ENCODE measurements at places on chromosomes 5 and 9.

DNA sequence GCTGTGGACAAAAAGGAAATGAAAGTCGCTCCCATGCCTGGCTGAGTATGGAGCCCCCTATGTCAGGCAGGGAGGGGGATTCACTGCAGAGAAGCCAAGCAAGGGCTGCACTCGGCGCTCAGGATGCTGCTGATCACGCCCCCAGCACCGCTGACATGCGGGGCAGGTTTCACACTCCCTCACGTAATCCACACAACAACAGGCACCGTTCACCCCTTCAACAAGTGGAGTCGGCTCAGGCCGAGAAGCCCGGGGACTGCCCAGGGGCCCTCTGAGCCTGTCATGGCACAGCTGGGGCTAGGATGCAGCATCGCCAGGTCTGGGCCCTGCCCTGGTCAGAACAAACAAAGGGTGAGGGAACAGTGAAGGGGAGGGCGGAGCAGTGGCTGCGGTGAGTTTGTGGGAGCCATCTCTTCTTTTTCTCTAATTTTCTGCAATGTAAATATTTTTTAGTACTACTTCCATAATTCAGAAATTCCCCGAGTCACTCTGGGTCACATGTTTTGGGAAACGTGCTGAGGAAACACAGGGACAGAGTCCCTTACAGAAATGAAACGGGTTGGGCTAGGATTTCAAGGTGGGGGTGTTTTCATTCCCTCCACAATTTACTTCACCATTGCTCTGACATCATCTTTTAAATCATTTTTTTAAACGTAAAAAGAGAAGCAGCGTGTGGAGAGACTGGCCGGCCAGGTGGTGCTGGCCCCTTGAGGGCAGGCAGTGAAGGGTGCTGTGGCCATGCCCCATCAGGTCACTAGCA, 49.8 kb downstream of the PRRT1B start:
- DNase-seq: no peak

GRCh38 chr5:174448662-174449061, 275.7 kb upstream of the MSX2 start:
- DNase-seq: no peak

DNA sequence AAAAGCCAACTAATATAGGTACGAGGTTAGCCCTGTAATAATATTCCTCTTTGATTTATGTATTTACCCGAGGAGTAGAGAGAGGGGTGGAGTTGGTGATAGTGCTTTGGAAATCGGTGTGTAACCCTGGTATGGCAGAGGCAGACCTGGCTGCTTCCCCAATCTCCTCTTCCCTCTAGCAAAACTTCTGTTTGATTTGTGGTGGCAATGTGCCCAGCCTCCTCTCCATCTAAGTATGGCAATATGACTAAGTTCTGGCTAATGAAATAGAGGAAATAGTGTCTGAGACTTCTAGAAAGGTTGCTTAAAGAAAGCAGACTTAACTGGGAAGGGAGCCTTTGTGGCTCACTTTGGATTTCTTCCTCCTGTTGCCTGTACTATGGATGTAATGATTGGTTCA, 491.1 kb downstream of the ENC1 start:
- DNase-seq: no peak

DNA sequence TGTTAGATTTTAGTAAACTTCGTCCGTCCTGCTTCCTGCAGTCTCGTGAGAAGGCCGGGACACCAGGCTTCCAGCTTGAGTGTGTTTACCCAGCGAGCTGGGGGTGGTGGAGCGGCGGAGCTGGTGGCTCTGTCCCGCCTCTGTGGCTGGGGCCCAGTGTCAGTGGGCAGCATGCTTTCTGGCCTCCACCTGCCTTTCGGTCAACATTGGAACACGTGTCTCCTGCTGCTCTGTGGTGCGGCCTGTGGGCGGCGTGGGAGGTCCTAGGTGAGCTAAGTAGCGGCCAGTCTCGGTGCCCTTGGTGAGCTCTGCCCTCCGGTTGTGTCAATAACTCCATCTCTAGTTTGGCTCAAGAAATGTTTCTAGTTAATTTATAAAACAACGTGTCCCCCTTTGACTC, 125.9 kb downstream of the GADD45G start:
- no peak for DNase-seq

- peak; percentile 41 for DNase-seq
These were observed 94.0 kb downstream of the ACTL7B start for GRCh38 chr9:108761655-108762347.

DNA sequence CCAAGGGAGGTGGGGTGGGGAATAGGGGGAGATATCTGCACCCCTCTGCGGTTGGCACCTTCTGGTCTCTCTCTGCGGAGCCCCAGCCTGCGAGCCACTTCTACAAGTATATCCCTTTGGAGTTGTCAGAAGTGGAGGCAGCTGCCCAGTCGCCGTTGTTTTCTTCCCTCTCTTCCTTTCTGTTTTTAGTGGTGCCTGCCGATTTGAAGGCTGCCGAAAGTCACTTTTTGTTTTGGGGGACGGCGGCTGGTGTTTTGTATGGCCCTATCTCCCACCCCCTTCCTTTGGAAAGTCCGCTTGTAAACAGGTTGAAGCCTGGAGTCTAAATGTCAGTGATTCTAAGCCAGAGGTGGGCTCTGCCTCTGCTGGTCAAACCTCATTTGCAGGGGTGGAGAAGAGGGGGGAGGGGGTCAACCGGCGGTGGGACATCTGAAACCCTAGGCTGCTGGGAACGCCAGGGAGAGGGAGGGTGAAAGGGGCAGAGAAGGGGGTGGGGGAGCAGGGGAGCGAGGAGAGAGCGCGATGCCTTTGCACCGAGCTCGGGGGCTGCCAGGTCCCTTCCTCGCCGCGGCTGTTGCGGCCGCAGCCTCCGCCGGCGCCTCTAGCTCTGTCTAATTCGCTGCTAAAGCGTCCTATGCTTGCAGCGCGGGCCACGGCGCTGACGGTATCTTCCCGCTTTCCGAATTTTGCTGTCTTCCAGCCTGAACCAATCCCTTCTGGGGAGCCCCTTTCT, at the start of gene FGF10:
Gene FGF10, minus strand, starts transcription at position 331 of the 733 bp plus-strand sequence. CDS start 738 bp downstream, outside the sequence.
- DNase-seq: no peak

- no peak for DNase-seq
These were observed 562.6 kb downstream of the NR2F1-AS1 start for GRCh38 chr5:93018461-93018860.

DNA sequence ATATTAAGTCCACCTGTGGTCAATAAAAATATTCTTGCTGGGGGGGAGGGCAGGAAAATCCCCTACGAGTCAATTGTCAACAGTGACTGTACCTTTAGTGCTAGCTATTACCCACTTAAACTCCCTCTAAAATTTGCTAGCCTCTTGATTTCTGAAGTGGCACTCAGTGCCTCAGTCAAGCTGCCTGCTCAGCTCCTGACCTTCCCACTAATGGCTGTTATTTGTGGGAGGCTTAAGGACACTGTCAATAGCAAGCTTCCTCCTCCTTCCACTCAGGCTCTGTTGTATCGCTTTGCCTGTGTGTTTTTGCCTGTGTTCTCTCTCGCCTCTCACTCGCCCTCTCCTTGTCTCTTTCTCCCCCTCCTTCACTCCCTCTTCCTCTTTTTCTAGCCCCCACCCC, 140.8 kb downstream of the BNC2 start:
- DNase-seq: no peak

- DNase-seq: peak; percentile 67
These were observed 12.1 kb downstream of the TMEM245 start for GRCh38 chr9:109107402-109108240.

DNA sequence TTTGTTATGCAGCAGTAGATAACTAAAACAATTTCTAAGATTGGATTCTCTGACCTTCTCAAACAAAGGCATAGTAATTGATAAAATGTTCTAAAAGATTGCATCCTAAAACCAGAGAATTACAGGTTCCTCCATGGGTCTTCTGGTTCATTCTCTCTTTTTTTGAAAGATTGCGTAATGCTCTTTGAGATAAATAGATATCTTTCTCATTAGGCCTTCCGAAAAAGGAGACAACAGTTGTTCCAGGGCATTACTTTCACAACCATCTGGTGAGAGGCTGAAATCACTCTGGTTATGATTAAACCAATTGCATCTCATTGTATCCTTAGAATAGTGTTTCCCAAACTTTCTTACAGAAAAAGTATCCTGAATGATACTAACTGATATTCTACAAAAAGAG, 174.7 kb upstream of the NREP start:
- DNase-seq: no peak

GRCh38 chr5:88660264-88660946, 222.6 kb downstream of the MEF2C start:
- DNase-seq: no peak

DNA sequence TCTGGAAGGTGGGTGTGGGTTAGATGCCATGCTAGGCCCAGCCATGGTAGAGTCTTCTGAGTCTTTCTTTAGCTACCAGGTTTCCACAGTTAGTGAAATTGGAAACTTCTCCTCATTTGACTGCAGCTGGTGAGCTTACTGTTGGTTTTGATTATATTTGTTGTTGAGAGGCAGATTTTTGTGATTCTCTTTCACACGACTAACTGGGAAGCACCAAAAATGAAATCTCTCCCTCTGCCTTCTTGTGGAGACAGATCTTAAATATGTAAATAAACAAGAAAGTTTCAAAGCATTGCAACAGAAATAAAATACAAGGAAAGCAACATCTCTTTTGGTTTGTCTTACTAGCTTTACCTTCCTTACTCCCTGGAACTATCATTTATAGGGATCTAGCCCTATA, 122.2 kb downstream of the CEMIP2 start:
- DNase-seq: no peak

DNA sequence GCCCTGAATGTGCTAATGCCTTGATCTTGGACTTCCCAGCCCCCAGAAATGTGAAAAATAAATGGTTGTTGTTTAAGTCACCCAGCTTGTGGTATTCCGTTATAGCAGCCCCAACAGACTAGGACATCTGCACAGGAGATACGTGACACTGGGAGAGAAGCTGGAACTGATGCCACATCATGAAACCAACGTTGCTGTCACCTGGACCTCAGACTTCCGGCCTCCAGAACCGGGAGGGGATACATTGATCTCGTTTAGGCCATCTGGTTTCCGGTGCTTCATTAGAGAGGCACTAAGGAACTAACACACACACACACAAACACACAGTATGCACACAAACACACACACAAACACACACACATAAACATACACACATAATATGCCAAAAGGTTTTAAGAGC, 75.0 kb upstream of the ICE1 start:
- no peak for DNase-seq

- DNase-seq: no peak
These were observed 603.0 kb downstream of the CCDC171 start for GRCh38 chr9:16155878-16156277.

- DNase-seq: no peak
These were observed 25.4 kb downstream of the RXRA start for GRCh38 chr9:134351606-134352176.

GRCh38 chr9:106953174-106953573, 90.2 kb downstream of the ZNF462 start:
- DNase-seq: no peak
